ENCODE measurements at places on chromosomes 7 and 10.

DNA sequence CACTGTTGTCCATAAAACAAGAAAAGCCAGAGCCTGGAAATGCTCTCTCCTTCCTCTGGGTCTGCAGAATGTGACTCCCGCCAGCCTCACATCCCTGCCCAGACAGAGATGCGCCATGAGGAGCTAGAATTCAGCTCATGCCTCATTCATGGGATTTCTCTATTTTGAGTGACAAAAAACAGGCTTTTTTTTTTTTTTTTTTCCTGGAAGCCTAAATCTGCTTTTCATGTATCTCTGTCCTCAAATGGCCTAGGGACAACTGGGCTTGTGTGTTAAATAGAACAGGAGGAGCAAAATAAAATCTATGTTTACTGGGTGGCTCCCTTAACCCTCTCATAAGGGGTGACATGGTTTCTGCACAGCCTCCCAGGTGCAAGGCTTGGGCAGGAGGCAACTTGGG is 679.7 kb upstream of the AUTS2 start:
- no peak for DNase-seq

DNA sequence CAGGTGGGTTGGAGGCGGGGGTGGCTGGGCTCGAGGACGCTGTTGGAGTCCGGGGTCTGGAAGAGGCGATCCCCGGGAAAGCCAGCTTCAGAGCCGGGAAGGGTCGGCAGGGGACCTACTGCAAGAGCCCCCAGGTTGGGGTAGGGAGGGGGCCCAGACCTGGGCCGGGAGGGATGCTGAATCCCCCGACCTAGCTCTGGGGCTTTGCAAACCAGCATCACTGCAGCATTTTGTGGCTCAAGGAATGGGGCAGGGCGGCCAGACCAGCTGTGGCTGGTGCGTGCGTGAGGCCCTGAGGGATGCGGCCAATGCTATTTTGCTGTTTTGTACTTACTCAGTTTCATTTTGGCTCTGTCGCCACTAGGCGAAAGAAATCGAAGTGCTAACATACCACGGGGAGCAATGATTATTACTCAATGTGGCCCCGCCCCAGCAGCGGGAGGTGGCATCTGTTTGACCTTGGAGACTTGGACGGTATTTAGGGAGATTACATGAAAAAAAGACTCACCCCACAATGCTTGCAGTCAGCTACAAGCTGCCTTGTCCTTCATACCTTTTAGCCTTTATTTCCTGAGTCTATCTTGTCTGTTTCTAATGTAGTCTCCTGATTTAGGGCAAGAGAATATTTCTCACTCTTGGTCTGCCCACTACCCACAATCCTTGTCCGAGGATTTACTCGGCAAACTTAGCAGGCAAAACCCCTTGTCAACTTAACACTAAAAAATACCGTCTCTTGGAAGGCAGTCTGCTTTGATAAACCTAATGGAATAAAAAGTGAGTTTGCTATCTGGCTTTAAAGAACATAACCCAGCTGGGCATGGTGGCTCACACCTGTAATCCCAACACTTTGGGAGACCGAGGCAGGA is 16.2 kb downstream of the HSPB1 start:
- DNase-seq = peak; percentile 41

GRCh38 chr7:2729893-2730716 is 42.1 kb downstream of the AMZ1 start:
- DNase-seq = no peak

DNA sequence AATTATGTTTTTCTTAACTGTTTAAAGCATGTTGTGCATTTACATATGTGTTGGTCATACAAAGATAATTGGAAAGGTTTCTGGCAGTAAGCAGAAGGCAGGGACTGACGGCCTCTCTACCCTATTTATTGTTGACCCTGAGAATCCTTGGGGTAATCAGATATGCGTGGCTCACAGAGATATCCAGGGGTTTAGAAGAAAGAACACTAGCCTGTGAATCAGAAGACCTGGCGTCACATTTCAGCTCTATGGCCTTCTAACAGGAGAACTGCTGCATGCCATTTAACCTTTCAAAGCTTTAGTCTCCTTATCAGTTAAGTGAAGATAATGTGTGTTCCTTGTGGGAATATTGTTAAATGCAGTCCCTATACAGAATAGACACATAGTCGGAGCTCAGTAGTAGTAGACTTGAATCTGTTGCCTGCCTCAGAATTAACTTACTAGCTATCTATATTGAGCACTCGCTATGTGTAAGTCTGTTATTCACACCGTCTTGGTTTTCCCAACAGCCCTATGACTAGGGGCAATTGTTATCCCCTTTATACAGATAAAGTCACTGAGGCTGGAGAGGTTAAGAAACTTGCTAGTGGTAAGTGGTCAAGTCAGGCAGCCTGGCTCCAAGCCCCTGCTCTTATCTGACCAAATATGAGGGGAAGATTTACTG is 129.6 kb upstream of the ANKRD1 start:
- DNase-seq = no peak

DNA sequence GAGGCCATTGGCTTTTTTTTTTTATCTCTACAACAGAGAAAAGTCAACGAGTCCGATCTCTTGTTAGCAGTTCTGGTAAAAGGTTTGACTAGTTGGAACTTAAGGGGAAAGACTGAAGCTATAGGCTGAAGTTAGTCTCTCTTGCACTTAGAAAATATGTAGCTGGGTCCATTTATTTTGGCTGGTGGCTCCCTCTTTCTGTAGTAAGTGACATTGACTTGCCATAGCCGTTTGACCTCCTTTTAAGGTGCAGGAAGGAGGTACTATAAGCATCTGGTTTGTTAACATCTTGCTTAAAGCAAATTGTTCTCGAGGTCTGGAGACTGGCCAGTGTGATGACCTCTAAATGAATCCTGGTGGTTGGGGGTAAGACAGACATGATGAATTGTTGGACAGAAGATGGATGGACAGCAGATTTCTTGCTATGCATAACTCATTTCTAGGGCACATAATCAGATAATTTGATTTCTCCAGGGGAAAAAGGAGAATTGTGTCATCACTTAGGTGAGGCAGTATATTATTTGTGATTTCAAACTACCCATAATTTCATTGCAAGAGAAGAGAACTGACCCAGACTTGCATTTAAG is 356.3 kb upstream of the GALNT17 start:
- no peak for DNase-seq

DNA sequence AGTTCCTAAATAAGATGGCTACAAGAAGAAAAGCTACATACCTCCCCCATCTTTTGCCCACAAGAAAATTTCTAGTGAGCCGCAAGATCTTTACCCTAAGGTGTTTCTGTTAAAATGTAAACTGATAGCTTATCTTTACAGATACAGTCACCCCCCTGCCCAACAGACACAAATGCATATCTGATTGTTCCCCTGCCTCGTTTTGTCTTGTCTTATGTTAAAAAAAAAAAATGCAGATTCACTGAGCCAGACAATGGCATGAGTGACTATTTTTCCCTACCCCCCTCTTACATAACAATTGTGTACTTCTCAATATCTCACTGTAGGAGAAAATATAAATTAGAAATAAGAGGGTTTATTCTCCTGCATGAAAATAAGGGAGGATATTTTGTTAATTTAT is 8.5 kb downstream of the ZNF138 start:
- no peak for DNase-seq

DNA sequence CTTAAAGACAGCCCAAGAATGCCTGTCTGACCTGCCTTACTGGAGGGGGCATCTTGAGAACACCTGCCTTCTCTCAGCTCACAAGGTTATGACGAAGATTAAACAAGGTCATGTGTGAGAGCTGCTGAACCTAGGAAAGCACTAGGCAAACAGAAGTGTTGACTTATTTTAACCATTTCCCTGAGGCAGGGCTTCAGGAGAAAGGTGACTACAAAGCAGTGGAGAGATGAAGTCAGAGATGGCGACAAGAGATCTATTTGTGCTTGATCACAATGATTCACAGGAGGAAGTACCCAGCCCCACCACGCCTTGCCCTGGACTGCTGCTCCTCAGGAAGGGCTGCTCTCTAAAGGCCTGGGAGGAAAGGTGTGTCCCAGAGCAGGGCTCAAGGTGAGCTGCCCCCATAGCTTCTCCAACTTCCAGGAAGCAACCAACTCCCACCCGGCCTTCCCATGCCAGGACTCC is 27.8 kb downstream of the STN1 start:
- no peak for DNase-seq

DNA sequence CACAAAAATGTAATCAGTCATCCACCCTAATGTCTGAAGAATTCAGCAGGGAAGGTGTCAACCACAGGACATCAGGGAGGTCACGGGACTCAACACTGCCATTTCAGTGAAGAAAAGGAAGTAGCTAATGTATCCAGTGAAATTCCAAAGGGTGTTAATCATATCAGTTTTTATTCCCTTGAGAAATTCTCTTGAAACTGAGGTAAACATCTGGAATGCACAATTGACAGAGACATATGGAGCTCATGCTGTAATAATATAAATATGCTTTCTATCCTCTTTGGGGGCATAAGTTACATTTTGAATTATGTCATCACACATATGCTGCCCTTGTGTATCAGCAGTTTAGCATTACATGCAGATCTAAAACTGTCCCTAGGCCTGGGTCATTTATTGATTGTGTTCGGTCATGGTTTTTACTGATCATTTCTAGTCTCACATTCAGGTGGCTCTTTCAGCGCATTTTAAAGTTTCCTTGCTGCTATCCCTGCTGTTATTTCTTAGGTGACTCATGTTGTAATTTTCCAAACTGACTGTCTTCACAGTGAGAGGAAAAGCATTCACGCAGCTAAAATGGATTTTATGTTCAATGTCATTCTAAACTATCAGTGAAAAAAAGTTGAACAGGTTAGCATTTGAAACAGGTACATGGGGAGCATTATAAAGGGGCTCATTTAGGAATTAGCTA is 273.9 kb downstream of the TSPAN12 start:
- no peak for DNase-seq

DNA sequence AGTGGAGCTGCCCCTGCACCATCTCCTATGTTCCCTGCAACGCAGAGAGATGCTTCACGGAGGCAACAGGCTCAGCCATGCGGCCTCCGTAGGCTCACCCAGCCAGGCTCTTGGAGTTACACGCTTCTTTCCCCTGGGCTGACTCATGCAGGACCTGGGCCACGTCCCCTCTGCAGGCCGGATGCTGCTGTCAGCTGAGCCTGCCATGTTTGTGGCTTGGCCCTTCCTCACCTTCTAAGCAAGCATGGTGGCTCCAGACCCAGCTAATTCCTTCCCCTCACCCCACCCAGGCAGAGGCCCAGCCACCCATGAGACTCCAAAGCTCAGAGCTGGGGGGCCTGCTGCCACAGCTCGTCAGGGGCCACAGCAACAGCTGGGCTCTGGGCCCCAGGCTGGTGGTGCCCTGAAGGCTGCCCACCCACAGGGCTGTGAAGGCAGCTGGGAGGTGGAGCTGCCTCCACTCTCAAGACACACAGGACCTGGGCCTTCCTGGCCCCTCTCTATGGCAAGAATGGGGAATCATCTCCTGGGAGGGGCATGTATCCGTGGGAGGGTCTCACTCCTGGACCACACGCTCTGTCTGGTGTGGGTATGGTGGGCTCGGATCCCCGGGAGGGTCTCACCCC is 219.6 kb downstream of the ELFN1 start:
- DNase-seq = no peak

DNA sequence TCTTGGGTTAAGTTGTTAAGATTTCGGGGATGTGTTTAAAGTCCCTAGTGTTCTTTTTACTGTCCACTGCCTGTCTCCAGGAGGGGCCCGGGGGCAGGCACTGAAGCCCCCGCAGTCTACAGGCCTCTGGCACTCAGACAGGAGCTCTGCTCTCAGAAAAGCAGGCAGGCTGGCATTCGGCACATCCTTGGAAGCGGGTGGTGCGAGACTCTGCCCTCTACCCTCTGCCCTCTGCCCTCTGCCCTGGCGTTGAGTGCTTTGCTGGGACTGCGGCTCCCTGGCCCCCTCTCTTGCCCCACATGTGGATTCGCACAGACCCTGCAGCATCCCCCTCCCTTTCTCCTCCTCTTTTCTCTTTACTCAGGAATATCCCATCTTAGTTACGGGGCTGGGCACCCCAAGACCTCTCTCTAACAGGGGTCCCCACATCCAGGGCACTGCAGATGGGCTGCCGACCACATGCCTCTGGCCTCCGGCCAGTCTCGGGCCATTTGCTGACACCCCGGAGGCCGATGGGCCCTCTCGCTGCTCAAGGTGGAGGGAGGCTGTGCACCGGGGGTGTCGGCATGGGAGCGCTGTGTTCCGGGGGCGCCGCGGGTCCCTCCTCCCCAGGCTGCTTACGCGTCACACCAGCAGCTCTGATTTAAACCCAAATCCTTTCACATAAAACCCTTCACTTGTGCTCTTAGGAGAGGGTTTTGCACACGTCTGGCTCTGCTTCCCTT is 479.9 kb downstream of the DNAJB6 start:
- DNase-seq = no peak

DNA sequence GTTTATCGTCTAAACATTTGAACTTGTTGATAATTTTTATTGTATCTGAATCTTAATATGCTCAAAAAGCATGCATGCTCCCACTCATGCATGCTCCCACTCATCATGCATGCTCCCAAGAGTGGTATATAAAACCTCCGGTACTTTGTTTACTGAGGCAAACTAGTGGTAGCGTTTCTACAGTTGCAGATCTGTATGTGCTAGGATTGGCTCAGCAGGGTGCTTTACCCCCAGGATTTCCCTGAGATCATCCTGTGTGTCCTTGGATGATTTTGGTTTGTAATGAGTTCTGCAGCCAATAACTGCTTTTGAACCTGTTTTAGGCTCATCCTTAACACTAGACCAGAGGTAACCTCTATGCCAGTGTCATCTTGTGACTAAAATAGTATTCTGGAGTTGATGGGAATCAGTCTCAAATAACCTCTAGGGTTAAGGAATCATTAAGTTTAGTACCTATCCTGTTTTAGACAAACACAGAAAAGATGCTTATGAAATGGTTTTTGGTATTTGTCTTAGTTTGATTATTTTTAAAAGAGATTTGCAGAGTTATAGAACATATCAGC is 40.4 kb downstream of the PHTF2 start:
- DNase-seq = no peak

GRCh38 chr10:132584081-132584480 is 46.5 kb downstream of the INPP5A start:
- no peak for DNase-seq

DNA sequence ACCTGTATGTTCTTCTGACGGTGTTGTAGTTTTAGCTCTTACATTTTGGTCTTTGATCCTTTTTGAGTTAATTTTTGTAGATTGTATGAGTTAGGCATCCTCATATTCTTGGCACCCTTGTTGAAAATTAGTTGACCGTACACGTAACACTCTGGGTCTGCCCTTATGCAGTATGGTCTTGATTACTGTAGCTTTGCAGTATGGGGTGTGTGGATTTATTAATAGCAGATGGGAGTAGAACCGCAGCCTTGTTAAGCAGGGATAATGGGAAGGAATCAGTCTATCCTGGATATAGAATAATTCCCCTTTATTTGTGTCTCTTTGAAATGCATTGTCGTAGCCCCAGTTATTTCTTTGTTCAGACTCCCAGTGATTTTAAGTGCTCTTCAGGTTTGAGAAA is 95.5 kb downstream of the UBE3C start:
- DNase-seq = no peak

GRCh38 chr7:113320419-113320818 is 202.1 kb upstream of the SMIM30 start:
- no peak for DNase-seq

GRCh38 chr10:30782537-30783461 is 153.2 kb upstream of the LYZL2 start:
- no peak for DNase-seq

Data from effector memory CD4-positive, alpha-beta T cell (primary cell).